ENCODE measurements at places on chromosomes 4 and X.

DNA sequence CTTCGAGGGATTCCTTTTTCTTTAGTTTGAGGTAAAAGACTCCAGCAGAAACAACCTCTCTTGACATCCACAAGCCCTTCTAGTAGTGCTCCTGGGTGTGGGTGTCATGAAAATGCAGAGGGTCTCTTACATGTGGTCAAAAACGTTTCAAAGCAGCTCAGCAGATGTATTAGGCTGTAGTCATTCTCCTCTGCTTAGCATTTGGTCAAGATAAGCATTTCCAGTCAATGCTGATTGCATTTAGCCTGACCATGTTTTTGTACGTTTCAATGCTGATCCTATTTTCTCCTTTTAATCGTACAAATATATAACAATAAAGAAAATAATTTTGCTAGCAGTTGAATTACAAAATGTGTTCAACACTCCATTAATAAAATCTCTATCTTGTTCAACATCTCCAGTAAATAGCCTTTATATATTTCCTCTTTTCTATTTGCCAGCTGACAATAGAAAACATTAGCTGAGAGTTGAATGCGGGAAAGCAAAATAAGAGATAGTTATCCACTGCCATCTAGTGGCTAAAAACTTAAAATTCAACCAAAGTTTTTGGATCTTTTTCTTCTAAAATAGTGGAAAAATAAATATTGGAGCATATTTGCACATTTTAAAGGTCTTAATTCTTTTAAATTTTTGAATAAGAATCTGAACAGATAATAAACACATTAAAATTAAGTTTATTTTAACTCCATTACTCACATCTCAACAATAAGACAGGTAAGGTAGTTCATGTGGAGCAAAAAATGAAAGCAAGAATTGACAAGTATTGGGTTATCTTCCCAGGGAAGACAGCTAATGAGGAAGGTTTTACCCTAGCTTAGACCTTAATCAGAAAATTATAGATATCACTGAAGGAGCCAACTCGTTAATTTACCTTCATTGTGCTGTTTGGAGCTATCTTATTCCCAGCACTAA, 15.2 kb upstream of the PACRGL start:
- DNase-seq = peak; percentile 23

DNA sequence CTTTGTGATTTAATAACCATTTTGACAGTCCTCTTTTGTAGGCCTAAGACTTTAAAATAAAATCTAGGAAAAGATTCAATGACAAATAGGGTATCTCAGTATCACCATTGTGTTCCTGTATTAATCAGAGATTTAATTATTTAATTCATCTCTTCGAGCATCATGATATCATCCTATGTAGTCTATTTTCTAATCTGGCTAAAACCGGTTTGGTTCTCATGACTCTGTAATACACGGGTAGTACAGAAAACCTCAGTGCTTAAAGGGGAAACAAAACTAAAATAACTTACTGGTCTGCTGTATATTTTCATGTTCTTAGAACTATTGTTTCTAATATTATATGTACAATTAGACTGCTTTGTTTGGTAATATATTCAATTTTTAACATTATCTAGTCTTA, 23.7 kb upstream of the FBXW7 start:
- no peak for DNase-seq

GRCh38 chr4:52904421-52904820, 42.3 kb downstream of the RASL11B start:
- peak; percentile 71 for DNase-seq

DNA sequence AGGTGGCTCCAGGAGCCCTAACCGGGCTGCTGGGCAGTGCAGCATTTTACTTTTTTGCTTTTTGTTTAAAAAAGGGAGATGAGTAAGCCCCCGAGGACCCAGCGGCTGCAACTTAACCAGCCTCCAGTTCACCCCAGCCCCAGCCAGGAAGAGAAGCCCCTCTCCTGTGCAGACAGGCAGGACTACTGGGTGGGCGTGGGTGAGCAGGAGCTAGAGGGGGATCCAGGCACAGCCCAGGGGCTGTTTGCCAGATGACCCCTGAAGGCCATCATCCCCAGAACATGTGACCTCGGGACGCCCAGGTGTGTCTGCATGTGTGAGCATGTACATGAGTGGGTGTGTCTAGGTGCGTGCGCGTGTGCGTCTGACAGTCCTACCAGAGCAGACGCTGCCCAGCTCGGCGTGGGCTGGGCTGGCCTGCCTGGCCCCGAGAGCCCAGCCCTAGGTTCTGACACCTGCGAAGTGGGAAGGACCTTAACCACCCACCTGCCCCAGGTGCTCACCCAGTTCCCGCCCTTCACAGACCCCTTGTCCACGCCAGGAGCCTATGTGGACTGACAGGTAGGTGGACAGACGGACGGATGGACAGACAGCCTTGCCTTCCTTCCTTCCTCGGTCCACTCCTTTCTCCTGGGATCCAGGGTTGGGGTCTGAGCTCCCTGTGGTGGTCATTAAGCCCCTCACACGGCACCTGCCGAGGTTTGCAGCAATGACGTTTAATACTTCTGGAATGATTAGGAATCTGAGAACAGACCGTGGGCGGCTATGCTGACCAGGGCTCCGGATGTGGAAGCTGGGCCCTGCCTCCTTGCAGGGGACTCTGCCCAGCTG, 7.8 kb upstream of the HAUS3 start:
- no peak for DNase-seq

GRCh38 chr4:52312722-52313121, 261.6 kb downstream of the SPATA18 start:
- DNase-seq = no peak

DNA sequence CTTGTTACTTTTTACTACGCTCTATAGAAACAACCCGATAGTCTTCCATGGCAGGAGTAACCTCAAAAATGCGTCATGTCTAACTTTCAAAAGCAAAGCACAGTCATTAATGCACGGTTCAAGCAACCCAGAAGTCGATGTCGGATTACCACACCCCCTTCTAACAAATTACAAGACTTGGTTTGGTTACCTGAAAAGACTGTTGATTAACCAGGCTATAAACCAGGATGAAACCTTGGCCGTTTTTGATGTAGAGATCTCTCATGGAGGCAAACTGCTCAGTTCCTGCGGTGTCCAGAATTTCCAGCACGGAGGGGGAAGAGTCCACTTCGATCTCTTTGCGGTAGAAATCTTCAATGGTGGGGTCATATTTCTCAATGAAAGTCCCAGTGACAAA, 2.4 kb downstream of the RAP2C start:
- DNase-seq = no peak

GRCh38 chrX:114097866-114098265, 486.0 kb upstream of the HTR2C start:
- no peak for DNase-seq

DNA sequence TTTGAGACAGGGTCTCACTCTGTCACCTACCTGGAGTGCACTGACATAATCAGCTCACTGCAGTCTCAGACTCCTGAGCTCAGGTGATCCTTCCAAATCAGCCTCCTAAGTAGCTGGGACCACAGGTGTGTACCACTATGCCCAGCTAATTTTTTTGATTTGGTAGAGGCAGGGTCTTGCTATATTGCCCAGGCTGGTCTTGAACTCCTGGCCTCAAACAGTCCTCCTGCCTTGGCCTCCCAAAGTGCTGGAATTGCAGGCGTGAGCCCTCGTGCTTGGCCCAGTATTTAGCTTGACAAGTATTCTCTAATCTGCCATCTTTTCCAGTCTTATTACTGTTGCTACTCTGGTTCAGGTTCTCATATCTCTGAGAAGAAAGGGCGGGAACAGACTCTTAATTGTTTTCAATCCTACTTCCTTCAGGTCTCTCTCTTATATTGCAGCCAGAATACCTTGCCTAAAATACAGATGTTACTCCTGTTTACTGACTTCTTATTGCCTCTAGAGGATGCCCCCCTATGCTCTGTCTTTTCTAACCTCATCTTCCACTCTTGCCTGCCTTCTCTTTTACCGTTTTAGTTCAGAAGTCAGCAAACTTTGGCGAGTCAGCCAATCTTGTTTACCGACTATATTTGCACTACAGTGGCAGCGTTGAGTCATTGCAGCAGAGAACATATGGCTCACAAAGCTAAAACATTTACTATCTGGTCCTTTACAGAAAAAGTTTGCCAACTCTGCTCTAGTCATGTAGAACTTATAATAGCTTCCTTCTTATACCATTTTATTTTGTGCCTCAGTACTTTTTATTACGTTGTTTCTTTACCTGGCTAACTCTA, 19.0 kb downstream of the MRPL1 start:
- peak; percentile 16 for DNase-seq
